Epithelial cell of umbilical artery (primary cell): ENCODE measurements at places on chromosomes 5 and 9. TPM values are rescaled to one million over a fixed set of nuclear protein-coding genes. Genes with fewer than 3 reads are reported as not detected.

The BNC2 gene
- total RNA-seq, result 6.5 and 6.7 TPM in 2 replicates

The CFAP90 gene
- total RNA-seq, result not detected in 2 replicates

The DMRT3 gene
- total RNA-seq, result not detected in 2 replicates

The ZNF782 gene
- 1.6 and 6.5 TPM in 2 replicates for total RNA-seq

The RFESD gene
- total RNA-seq, result 1.2 and 1.3 TPM in 2 replicates

The LHFPL2 gene
- 22.4 and 49.2 TPM in 2 replicates for total RNA-seq

The NREP gene
- total RNA-seq, result 49.7 and 55.9 TPM in 2 replicates

The PKD2L2 gene
- not detected in 2 replicates for total RNA-seq

The LRRC19 gene
- not detected in 2 replicates for total RNA-seq

The SERF1A gene
- 11.4 and 13.2 TPM in 2 replicates for total RNA-seq

The ARHGAP26 gene
- total RNA-seq, result 8.1 and 12.8 TPM in 2 replicates

The SAP30L gene
- 17.6 and 23.1 TPM in 2 replicates for total RNA-seq

The DMRTA1 gene
- 0.30 and 0.32 TPM in 2 replicates for total RNA-seq

The C9orf57 gene
- not detected in 2 replicates for total RNA-seq

The EQTN gene
- total RNA-seq, result not detected in 2 replicates

The UBE2D2 gene
- 56.1 and 66.3 TPM in 2 replicates for total RNA-seq
